NCI-H524 treated with DMSO at 0.1 percent for 48 hours (cell line): ENCODE measurements at places on chromosomes 16 and 17.
A peak's percentile ranks its signal among the peaks of the same experiment; 100 is the strongest.

- DNase-seq, result no peak
These were observed 13.2 kb upstream of the AURKB start for GRCh38 chr17:8223356-8224126.

DNA sequence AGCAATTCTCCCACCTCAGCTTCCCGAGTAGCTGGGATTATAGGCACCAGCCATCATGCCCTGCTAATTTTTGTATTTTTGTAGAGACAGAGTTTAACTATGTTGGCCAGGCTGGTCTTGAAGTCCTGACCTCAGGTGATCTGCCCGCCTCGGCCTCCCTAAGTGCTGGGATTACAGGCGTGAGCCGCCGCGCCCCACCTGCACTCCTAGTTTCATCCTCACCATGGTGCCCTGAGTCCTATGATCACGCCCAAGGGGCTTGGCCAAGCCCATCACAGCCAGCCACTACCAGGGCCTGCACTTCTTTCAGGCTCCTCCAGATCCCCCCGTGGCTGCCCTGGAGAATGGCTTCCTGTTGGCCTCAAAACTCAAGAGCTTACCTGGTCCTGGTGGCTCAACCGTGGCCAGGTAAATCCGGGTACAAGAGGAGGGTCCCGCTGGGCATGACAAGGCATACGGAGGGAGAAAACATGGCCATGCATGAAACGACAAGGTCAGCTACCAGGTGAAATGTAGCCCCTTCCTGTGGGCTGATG, 20.4 kb upstream of the TFAP4 start:
- no peak for DNase-seq

DNA sequence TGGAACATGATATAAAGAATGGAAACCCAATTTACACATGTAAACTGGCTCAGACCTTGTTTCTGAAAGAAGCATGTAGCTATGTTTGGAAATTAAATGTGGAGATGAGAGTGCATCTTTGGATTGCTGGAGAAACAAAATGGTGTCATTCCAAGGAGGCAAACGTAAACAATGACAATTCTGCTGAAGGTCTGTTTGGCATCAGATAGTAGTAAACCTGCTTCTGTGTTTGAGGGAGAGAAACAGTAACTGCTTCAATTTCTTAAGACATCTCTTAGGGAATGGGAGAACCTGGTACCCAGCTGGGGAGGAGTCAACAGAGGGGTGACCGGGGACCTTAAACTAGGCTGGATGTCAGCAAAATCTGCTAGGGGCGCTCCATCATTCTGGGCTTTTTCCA, 23.5 kb downstream of the GPRC5B start:
- no peak for DNase-seq

GRCh38 chr16:4384509-4384942, 12.9 kb downstream of the VASN start:
- no peak for DNase-seq

DNA sequence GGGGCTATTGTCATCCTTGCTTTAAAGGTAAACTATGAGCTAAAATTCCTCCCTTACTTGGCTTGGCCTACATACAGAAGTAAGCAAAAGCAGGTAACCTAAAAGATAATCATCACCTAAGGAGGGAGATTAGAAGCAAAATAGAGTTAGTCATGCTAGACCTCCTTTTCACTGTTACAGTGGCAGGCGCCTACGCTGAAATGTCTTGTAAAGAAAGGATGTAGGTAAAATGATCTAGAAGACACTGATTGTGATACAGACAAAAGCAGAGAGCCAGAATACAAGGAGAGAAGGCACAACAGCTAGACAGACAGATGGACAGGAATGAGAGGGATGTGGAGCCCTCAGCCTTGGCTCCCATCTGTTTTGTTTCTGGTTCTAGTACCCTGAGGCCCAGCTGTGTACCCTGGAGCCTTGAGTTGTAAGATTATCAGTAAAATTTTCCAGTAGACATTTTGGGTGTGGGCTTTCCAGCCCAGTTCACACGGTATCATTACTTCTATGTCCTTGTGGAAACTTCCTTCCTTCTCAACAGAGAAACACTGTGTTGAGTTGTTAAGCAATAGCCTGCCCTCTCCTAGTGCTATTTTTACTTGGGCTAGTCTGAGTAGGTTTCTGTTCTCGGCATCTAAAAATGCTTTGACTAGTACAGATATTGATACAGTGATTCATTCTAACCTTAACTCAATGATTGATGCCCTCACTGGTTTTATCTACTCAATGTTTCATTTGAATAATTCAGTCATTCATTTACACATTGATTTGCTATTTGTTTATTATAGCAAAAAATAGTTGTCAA, 7.7 kb upstream of the C16orf78 start:
- DNase-seq, result peak; percentile 40

DNA sequence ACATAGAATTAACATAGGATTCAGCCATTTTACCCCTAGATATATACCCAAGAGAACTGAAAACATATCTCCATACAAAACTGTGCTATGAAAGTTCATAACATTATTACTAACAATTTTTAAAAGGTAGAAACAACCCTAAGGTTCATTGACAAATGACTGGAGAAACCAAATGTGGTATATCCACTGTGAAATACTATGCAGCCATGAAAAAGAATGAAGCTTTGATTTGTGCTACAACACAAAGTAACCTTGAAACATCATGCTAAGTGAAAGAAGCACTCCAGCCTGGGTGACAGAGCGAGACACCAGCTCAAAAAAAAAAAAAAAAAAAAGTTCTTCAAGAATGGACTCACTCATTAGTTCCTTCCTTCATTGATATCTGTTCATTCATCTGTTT, 580 bp downstream of the CD300LD start:
- DNase-seq, result no peak

- no peak for DNase-seq
These were observed 226.2 kb downstream of the NTN1 start for GRCh38 chr17:9247401-9247938.

GRCh38 chr16:60203525-60204124, 1469.5 kb upstream of the GOT2 start:
- DNase-seq, result no peak

DNA sequence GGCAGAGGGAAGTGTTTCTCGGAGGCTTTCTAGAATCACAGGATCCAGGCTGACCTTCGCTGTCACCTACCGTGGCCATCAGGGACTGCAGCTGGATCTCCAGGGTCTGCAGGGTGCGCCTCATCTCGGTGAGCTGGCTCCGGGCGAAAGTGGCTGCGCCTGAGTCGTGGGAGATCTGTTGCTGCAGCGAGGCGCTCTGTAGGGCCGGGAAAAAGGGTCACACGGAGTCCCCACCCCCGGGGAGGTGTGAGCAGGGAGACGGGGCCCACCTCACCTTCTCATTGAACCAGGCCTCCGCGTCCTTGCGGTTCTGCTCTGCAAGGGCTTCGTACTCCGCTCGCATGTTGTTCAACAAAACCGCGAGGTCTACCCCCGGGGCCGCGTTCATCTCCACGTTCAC, 2.9 kb downstream of the KRT28 start:
- DNase-seq, result no peak

DNA sequence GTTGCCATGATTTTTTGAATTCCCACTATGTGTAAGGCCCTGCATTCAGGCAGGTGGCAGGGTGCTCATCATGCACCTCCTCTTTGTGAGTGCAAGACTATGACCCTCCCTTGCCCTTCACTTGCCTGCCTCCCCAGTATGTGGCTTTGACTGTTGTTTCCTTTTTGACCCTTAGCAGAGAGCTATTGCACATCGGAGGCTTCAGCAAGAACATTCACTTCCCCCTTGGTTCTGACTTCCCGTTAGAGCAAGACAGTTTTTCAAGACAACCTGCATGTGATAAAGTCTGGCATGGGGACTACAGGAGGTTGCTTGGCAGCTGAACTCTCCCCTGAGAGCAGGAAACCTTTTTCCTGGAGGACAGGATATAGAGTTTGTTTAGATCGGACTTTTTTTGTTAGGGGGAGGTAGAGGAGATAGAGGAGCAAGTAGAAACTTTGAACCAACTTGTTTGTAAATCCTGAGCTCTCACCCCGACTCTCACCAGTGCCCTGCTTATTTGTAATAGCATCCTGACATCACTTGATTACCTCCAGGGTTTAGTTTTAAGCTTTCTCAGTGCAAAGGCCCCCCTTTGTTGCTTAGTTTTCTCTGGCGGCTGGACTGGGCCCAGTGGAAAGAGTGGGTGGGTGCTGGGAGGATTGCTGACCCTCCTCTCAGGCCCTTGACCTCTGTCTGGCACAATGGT, 34.3 kb downstream of the LIMD2 start:
- no peak for DNase-seq

DNA sequence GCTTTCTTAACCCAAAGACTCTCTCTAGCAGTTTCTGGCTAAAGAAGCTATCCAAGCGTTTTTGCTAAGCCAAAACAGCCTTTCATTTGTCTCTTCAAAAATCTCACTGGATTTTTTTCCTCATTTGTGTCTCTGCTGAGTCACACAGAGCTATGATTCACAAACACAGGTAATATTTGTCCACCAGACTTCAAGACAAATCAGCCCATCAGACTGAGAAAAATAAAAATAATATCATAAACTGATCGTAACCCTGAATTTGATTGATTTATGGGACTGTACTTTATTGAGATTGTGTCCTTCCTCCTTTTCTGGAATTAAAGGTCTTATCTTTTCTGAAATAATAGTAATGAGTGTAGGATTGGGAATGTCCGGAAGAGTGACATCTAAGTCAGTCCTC, 25.8 kb downstream of the TRIM16 start:
- DNase-seq, result no peak

GRCh38 chr16:2726923-2727322, 6.9 kb upstream of the PRSS27 start:
- DNase-seq, result no peak

DNA sequence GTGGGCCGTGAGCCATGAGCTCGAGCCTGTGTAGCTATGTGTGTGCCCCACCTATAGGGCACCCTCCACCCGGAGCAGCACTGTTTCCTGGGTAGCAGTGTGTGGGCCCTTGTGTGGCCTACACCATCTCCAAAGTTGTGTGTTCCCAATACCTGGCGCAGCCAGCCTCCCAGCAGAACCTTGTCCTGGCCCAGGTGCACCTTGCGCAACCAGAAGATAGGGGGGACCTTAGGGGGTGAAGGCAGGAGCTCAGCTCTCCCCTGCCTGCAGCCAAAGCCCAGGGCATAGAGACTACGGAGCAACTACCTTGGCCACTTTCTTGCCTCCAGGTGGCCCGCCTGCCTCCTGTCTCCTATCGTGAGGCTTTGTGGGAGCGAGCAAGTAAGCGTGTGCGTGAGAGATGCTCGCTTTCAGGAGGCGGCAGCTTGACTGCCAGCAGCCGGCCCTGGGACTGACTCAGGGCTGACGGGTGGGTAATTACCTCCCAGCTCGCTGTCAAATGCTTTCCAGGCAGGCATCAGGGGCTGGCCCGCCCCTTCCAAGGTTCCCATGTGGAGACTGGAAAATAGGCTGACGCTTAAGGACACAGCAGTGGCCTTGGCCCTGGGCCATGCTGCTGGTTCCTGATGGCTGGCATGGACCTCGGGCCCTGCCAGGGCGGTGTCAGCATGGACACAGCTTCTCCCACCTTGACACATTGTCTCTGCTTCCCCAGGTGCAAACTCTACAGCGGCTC, 19.0 kb downstream of the TRAF7 start:
- no peak for DNase-seq

- DNase-seq, result no peak
These were observed 24.5 kb downstream of the PEMT start for GRCh38 chr17:17566896-17567513.

- no peak for DNase-seq
These were observed 911.6 kb upstream of the EEF2KMT start for GRCh38 chr16:6009151-6009550.

DNA sequence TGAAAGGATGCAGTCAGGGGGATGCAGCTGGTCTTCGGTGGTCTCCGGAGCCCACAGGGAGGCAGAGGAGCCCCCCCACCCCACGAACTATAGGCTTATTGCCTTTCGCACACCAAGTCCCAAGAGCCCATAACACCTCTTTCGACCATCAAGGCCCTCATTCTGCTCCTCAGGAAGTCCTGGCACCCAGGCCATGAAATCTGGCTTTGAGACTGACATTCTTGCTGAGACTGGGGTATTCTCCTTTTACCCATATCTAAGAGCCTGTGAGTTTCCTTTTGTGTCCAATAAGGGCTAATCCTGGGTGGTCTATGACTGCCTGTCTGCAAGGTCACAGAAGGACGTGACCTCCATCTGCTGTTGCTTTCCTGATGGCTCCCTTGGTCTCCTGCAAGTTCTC, 6.4 kb upstream of the ARL4D start:
- no peak for DNase-seq

- DNase-seq, result no peak
These were observed 71.8 kb downstream of the IRX5 start for GRCh38 chr16:55002419-55002818.

DNA sequence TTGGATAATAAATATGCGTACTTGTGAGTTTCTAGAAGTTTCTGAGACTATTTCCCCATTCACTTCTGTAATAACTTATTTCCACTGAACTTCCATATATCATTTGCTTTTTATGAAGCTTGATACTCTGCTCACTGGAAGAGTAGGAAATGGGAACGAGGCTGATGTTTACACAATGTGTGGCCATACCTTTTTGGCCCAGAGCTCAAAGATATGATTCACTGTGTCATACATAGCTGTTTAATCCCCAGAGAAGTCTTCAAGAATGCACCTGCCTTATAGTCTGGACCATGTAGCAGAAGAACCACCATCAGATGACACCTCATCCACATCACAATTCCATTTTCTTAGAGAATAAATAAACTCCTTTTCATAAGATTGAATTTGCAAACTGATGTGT, 40.3 kb upstream of the TEKT3 start:
- no peak for DNase-seq

DNA sequence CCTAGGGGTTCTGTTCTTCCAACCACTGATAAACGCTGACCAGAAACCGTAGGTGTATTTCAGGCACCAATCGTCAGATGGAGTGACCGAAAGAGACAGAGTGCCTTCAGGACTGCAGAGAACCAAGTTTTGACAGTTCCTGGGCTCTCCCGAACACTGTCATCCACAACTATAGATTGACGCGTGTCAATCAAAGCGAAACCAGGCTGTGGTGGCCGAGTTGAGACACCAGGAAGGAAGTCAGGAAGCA, 11.9 kb upstream of the AURKB start:
- DNase-seq, result no peak

DNA sequence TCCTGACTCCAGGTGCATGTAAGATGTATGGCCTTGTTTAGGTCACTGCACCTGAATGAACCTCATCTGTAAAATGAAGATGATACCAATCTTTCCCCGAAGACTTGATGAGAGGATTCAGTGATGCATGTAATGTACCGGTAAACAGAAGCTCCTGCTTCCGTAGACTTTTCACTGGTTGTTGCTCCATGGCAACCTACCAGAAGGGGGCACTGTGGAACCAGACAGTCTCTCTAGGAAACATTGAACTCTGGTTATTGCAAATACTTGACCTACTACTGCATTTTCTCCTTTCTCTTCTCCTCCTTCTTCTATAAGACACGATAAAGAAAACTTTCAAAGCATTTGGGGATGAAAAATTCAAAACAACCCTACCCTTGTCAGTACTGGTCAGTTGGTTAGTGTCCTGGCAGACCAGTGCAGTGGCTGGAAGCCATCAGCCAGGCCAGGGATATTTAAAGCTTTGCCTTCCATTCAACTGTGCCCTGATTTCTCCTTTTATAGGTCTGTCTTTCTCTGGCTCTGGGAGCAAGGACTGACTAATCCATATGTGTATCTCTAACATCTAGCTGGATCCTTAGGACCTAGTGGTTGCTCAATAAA, 667.4 kb upstream of the SALL1 start:
- DNase-seq, result no peak

GRCh38 chr16:16025214-16025968, 76.0 kb downstream of the ABCC1 start:
- no peak for DNase-seq

GRCh38 chr17:2023256-2023655, 1.9 kb downstream of the RTN4RL1 start:
- no peak for DNase-seq

- no peak for DNase-seq
These were observed 24.9 kb downstream of the LRRC75A start for GRCh38 chr17:16467044-16467443.

GRCh38 chr17:78785663-78786057, 3.6 kb upstream of the CYTH1 start:
- DNase-seq, result no peak
